ENCODE measurements at places on chromosomes 3 and 15.

- DNase-seq, result no peak
Measured at GRCh38 chr15:67042551-67043142, 22.8 kb upstream of the SMAD3 start.

DNA sequence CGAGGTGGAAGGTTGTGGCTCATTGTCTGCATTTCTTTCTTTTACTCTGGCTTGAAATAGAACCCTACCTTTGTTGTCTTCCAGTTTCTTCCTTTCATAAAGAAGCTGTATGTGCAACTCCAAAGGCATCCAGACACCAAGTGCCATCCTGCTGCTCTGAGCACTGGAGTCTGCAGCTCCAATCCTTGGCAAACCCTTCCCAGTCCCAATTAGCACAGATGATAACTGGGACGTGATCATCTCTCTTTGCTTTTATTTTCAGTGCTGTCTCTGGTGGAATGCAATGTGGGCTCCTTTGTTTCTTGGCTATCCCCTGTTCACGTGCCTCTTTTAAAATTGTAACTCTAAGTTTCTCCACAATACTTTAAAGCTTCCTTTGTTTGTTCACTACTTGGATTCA is 140.9 kb downstream of the AQP9 start:
- DNase-seq, result no peak

GRCh38 chr15:38589502-38589901 is 24.9 kb upstream of the RASGRP1 start:
- DNase-seq, result no peak

GRCh38 chr15:52392008-52392687 is 96.5 kb upstream of the MYO5C start:
- no peak for DNase-seq

GRCh38 chr15:27686369-27686768 is 412.7 kb downstream of the OCA2 start:
- no peak for DNase-seq

DNA sequence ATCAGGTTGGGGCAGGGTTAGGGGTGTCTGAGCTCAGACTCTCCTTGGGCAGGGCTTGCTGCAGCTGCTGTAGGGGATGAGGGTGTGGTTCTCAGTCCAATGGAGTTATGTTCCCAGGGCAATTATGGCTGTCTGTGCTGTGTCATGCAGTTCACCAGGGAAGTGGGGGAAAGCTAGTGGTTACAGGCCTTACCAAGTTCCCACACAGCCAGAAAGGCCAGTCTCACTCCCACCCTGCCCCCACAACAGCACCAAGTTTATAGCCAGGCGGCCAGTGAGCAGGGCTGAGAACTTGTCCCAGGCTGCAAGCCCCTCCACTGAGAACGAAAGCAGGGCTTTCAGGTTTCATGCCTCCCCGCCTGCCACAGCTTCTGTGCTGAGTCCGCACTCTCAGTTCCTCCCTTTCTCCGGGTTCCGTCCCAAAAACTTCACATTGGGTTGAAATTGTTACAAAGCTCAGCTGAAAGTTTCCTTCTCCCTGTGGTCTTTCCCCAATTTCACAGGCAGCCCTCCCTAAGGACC is 19.6 kb upstream of the CPOX start:
- DNase-seq, result peak; percentile 86

GRCh38 chr15:35305946-35306345 is 220.9 kb upstream of the NANOGP8 start:
- no peak for DNase-seq

GRCh38 chr3:66602691-66603090 is 101.9 kb upstream of the LRIG1 start:
- DNase-seq, result no peak

- no peak for DNase-seq
Measured at GRCh38 chr3:31804251-31805051, 176.6 kb downstream of the OSBPL10 start.

GRCh38 chr3:33006571-33007286 is 55.3 kb downstream of the CCR4 start:
- DNase-seq, result no peak

- DNase-seq, result no peak
Measured at GRCh38 chr3:68664276-68664675, 268.1 kb downstream of the TAFA4 start.
